COR-L47 (cell line): ENCODE measurements at places on chromosomes 12 and 14.

DNA sequence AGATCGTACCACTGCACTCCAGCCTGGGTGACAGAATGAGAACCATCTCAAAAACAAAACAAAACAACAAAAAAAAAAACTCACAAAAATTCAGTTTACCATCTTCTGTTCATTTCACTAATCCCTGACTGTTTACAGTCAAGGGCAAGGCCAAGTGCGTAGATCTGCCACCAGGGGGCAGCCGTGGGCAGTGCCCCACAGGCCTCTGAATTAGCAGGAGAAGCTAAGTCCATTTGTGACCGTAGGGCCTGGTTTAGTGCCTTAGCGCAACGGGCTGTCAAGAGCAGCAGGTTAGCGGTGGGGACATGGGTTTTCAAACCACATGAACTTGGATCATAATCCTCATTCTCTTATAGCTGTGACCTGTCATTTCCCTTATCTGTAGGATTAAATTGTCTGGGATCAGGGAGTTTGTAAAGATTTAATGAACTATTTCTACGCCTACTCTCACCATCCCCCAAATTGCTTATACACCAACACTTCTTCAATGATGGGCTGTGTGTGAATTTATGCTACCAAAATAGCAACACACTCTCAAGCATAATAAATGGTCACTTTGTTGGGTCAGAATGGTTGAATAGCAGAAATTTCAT, 49.0 kb downstream of the KCTD10 start:
- peak; percentile 66 for DNase-seq

DNA sequence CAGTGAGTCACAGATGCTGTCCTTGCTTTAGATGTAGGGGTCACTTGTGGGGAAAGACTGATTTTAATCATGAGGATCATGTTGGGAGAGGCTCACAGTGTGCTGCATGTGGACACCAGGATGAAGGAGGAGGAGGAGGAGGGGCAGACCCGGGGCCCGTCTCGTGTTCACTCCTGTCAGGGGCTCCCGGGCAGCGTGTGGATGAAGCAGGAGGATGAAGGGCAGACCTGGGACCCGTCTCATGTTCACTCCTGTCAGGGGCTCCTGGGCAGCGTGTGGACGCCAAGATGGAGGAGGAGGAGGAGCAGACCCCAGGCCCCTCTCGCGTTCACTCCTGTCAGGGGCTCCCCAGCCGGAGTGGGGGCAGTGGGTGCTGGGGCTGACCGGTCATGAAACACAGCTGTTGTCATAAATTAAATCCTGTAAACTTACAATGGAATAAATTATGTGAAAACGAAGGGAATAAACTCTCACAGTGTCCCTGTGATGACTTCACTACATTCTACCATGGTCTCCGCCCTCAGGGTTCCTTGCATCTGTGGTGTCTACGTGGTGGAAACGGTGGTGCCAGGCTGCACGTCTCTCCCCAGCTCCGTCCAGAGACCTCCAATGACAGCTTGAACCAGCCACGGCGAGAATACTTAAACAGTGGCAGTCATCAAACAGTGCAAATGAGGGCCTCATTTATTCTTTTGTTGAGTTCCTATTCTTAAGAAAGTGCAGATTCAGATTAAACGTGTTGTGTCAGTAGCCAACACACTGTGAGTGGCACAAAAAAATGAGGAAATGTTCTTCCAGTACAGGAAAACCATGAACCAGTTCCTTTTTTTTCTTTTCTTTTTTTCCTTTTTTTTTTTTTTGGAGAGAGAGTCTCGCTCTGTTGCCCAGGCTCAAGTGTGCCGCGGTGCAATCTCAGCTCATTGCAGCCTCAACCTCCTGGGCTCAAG, 37.7 kb upstream of the SFSWAP start:
- no peak for DNase-seq

DNA sequence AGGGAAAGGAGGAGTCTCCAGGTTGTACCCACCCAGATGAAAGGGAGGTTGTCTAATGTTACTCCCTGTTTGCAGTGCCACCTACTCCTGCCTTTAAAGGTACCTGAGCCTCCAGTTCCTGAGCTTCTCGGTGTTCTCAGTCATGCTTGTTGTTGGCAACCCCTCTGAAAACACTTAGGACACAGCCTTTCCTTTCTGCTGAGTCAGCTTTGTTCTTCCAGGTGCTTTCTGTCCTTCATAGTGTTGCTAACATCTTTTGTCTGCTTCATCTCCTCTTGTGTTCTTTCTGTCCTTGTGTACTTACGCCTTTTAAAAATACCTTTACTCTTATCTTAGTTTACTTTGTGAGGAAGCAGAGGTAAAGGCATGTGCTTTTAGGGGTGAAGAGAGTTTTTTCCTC, 97.0 kb upstream of the NEDD1 start:
- DNase-seq: no peak

DNA sequence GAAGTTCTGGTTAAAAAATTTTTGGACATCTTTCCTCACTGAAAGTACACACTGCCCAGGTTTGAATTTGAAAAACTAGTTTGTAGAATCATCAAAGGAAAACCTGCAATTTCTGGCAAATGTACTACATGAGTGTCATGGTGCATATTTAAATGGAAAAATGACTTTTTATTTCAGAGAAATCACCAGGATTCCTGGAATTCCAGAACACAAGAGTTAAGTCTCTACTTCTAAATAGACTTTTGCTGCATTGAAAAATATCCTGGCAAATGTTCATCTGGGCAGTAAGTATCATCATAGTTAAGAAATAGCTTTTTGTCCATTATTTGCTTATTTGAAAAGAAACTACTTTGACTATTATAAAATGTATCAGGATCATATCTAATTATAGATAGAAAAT, 275.1 kb downstream of the PRKD1 start:
- DNase-seq: no peak

DNA sequence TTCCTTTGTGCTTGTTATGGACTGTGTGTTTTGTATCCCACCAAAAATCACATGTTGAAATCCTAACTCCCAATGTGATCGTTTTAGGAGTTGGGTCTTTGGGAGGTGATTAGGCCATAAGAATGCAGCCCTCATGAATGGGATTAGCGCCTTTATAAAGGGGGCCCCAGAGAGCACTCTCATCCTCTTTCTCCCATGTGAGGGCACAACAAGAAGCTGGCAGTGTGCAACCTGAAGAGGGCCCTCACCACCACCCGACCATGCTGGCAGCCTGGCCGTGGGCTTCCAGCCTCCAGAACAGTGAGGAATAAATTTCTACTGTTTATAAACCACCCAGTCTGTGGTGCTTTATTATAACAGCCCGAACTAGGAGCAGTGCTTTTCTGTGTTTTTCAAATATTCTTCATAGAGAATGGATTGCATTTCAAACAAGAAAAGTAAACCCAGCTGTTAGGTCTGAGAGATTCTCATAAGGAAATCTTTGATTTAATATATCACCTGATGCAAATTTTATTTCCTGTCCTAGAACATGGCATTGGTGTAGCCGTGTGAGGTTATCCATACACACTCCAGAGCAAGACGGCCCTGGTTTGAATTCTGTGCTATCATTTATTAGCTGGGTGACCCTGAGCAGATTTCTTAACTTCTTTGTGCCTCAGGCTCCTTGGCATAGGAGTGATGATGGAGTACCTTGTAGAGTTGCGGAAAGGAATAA, 27.8 kb downstream of the HSPB8 start:
- no peak for DNase-seq

GRCh38 chr12:121288158-121288845, 8.2 kb downstream of the CAMKK2 start:
- DNase-seq: no peak

DNA sequence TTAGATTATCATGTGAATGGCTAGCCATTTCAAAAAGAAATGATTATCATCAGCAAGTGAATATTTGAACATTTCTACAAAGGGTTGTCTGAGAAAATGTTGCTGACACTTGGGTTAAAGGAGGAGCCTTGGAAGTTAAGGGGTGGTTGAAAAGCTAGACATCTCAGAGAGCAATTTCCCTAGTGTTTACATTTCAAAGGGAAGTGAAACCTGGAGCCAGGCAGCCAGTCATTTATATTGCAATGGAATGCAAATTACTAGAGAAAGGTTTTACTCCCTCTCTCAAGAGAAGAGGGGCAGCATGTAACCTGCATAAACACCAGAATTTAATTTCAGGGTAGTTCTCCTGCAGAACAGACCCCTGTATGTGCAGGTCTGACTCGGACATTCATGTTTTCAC, 279.0 kb downstream of the SLC16A7 start:
- DNase-seq: no peak

GRCh38 chr12:47820631-47821345, 1.1 kb upstream of the HDAC7 start:
- no peak for DNase-seq

GRCh38 chr12:31312431-31312830, 13.5 kb downstream of the SINHCAF start:
- no peak for DNase-seq
